ENCODE measurements at places on chromosomes 2 and 18. TPM values are rescaled to one million over a fixed set of nuclear protein-coding genes. Genes with fewer than 3 reads are reported as not detected.

The AKAIN1 gene
- 0.14 TPM for total RNA-seq

The APLF gene
- 7.5 TPM for total RNA-seq

The SCN1A gene
- total RNA-seq: 0.09 TPM

The EGR4 gene
- 0.05 TPM for total RNA-seq

The TMEM182 gene
- total RNA-seq: 2.3 TPM

The TSHZ1 gene
- total RNA-seq: 7.4 TPM

DNA sequence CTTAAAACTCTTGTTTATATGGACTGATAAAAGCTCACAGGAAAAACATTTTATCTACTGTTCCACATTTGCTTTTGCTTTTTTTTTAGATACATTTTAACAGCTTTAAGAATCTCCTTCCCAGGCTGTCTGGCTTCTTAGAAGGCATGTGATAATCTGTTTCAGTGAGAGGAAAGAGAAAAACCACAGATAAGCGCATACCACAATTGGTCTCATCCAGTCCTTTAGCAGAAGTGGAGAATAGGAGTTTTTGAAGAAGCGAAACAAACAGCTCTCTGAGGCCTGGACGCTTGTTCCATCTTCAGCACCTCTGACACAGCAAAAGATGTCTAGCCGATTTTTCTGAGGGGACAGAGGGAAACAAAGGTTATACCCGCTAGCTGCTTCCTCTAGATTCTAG is 37.6 kb downstream of the RMC1 start:
- peaks cover 34% of the 10 kb centered on the region for H3K4me1 ChIP-seq
- peak; percentile 38 for DNase-seq
- H3K27ac ChIP-seq: peak overlapping the region; percentile 20
- H3K4me3 ChIP-seq: no peak overlapping the region

DNA sequence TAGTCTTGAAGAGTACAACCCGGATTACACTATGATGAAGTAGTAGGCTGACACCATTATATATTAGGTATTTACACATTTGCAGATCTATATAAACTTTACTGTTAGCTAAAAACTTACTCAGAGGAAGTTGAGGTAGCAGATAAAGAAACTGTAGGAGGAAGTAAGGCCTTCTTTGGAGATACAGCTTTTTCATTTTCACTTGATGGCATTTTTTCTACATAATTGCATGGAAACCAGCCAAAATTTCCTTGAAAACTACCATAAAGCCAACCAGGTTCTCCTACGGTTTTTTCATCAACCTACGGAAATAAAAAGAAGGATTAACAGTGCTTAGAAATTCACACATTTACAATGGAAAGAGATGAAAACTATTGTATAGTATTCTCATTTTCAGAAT is 86.6 kb downstream of the FAM228A start:
- H3K4me3 ChIP-seq: no peak overlapping the region
- H3K27me3 ChIP-seq: no peaks in the 10 kb centered on the region
- peaks cover 33% of the 10 kb centered on the region for H3K36me3 ChIP-seq
- no peaks in the 10 kb centered on the region for H3K4me1 ChIP-seq
- H3K27ac ChIP-seq: no peak overlapping the region

DNA sequence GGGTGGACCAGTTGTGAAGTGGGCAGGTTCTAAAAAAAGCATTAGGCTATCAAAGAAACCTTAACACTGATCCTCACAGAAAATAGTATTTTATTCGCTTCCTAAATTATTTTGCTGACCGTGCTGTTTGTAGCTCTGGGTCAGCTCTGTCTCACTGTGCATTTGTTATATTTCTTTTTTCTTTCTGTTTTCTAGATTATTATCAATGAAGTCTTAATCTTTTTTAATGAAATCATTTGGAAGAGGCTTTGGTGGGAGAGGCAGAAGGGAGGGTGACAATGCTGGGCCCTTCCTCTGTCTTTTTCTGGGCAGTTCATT is 213.6 kb downstream of the PTGR3 start:
- H3K36me3 ChIP-seq: no peaks in the 10 kb centered on the region
- DNase-seq: no peak
- peaks cover 15% of the 10 kb centered on the region for H3K4me1 ChIP-seq
- H3K4me3 ChIP-seq: no peak overlapping the region
- H3K27ac ChIP-seq: no peak overlapping the region

DNA sequence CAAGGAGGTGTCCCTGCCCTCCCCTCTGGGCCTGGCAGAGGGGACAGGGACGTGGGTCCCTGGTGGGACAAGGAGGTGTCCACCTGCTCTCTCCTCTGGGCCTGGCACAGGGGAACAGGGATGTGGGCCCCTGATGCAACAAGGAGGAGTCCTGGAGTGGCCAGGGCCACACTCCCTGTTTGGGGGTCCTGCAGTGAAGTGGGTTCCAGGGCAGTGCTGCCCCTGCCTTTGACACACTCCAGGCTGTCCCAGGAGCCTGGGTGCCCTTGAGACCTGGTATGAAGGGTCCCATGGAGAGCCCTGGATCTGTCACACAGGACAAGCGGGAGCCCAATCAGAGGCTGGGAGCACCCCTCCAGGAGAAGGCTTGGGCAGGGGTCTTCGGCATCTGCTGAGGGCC is 75.8 kb upstream of the GPC1 start:
- H3K4me1 ChIP-seq: no peaks in the 10 kb centered on the region
- H3K27ac ChIP-seq: no peak overlapping the region
- H3K4me3 ChIP-seq: no peak overlapping the region
- no peaks in the 10 kb centered on the region for H3K36me3 ChIP-seq
- no peaks in the 10 kb centered on the region for H3K27me3 ChIP-seq

DNA sequence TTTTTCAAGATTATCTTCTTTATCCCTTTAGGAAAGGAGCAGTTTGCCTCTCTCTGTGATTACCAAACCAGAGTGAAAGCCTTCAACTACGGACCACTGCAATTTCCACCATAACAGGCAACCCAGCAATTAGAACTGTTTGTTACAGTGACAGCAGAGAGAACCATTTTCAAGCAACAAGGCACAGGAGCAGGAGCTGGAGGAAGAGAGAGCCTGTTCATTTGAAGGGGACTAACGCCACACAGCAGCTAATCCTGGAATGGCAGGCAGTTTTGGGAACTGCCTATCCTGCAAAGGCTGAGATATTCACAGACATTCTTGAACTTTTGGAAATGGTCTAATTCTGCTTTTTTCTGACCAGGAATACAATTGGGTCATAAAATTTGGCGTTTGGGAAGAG is 1541.9 kb upstream of the PIK3C3 start:
- DNase-seq: no peak
- H3K27me3 ChIP-seq: no peaks in the 10 kb centered on the region
- H3K4me1 ChIP-seq: no peaks in the 10 kb centered on the region

DNA sequence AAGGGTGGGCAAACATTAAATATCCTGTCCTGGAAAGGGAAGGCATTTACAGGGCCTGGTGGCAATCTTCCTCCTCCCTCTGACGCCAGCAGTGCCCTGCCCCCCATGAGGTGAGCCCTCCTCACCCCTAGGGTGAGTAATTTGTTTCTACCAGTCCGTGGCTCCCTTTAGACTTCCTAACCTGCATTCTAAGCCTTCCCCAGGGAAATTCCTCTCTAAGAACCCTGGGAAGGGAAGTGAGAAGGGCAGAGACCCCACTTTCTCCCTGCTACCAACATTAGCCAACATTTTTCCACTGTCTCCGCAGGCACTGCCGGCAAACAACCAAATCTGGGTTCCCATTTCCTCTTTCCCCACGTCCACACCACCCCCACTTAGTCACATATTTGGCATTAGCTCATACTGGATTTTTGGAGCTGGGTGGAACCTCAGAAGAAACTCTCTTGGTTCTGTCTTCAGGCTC is 69.3 kb downstream of the NRP2 start:
- H3K4me3 ChIP-seq: no peak overlapping the region
- no peaks in the 10 kb centered on the region for H3K4me1 ChIP-seq
- no peak overlapping the region for H3K27ac ChIP-seq
- DNase-seq: no peak

- no peaks in the 10 kb centered on the region for H3K27me3 ChIP-seq
These were observed 105.2 kb downstream of the LYPD6B start for GRCh38 chr2:149143734-149144133.

GRCh38 chr2:142033393-142033792 is 97.4 kb downstream of the LRP1B start:
- no peaks in the 10 kb centered on the region for H3K27me3 ChIP-seq
- no peaks in the 10 kb centered on the region for H3K36me3 ChIP-seq
- no peak overlapping the region for H3K27ac ChIP-seq
- no peaks in the 10 kb centered on the region for H3K4me1 ChIP-seq
- H3K4me3 ChIP-seq: no peak overlapping the region

- H3K27ac ChIP-seq: no peak overlapping the region
- DNase-seq: no peak
- no peaks in the 10 kb centered on the region for H3K4me1 ChIP-seq
- H3K4me3 ChIP-seq: no peak overlapping the region
These were observed 137.2 kb upstream of the GPC1 start for GRCh38 chr2:240298117-240298790.

DNA sequence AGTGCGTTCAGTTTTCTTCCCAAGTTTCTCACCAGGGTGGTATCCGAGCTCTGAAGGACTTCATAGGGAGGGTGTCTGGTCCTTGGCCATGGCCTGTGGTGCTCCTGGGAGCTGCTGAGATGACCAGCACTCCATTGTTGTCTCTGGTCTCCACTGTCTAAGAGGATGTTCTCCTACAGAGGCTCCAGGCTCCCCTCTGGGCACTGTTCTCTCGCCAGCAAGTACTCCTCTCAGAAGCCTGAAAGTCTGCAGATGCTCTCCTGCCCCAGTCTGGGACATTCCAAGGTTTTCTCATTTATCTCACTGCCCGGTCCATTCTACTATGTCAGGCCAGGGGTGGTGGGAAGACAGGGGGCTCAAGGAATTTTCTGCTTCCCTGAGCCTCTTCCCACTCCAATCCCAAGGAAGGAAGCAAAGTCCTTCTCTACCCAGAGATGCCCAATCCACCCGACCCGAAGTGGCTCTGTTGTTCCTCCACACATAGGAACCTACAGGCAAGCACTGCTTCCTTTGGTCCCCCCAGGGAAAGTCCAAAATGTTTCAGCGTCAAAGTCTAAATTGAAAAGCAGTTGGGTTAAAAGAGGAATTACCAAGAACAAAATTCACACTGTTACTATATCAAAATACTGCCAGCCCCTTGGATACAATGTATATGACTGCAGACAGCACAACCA is 110.5 kb downstream of the GYPC start:
- no peak overlapping the region for H3K4me3 ChIP-seq
- H3K36me3 ChIP-seq: no peaks in the 10 kb centered on the region
- DNase-seq: no peak
- peaks cover 4% of the 10 kb centered on the region for H3K4me1 ChIP-seq

GRCh38 chr2:230842473-230842872 is 22.3 kb upstream of the ITM2C start:
- DNase-seq: no peak
- H3K27me3 ChIP-seq: peaks cover 10% of the 10 kb centered on the region
- H3K4me1 ChIP-seq: no peaks in the 10 kb centered on the region
- no peaks in the 10 kb centered on the region for H3K36me3 ChIP-seq

GRCh38 chr2:221485503-221485870 is 86.6 kb downstream of the EPHA4 start:
- no peaks in the 10 kb centered on the region for H3K36me3 ChIP-seq
- no peaks in the 10 kb centered on the region for H3K4me1 ChIP-seq
- H3K27me3 ChIP-seq: no peaks in the 10 kb centered on the region

DNA sequence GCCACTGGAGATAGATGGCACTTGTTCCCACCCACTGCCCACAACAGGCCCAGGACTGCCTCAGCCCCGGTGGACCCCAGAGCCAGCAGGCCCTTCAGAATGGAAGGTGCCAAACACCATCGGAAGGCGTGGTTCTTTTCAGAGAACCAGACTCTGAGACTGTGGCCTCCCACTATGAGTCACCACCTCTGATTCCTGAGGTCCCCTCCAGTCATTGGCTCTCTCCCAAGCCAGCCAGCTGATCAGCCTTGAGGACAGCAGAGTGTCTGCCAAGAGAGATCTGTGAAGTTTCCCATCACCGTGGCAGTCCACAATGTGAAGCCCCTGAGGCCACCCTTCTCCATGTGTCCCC is 10.4 kb upstream of the MAP3K2 start:
- H3K4me3 ChIP-seq: no peak overlapping the region
- no peaks in the 10 kb centered on the region for H3K27me3 ChIP-seq
- DNase-seq: no peak
- H3K36me3 ChIP-seq: no peaks in the 10 kb centered on the region
- peaks cover 10% of the 10 kb centered on the region for H3K4me1 ChIP-seq

DNA sequence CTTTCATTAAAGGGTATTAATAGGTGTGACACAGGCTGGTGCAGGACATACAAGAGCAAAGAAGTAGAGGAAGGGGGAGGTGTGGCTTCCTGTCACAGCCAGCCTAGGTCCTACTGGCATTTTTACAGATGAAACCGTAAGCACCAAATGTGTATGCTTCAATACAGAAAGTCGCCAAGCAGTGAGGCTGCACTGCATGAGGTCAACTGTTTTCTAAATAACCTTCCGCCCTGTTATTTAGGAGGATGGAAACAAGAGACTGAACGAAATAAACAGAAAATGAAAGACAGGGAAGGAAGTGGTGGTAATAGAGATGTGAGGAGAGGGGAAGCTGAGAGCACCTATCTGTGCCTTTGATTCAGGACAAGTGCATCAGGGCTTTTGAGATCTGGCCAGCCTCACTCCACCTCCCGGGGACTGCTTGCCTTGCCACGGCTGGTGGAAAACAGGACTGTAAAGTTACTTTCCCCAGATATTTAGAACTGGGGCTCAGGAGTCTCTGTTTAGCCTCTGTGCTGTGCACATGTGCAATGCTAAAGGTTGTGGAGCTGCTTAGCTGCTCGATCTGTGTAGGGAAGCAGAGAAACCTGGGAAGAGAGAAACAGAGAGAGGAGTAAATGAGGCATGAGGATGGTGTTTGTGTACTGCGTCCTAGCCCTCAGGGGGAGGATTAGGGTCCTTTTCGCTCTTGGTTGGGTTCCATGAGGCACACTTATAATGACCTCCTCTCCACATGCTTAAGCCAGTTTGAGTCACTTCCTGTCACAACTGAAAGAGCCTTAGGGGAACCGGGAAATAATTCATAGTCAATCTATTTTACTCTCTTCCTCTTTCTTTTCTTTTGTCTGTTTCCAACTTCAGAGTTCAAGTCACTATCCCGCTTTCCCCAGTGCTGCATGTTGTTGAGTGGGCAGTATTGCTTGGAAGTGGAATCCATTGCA is 62.3 kb upstream of the BOD1L2 start:
- no peak for DNase-seq
- H3K4me3 ChIP-seq: no peak overlapping the region
- no peaks in the 10 kb centered on the region for H3K4me1 ChIP-seq
- H3K36me3 ChIP-seq: no peaks in the 10 kb centered on the region
- no peak overlapping the region for H3K27ac ChIP-seq
- H3K27me3 ChIP-seq: peaks cover 3% of the 10 kb centered on the region

GRCh38 chr18:58221060-58221725 is 177.2 kb downstream of the NEDD4L start:
- no peaks in the 10 kb centered on the region for H3K36me3 ChIP-seq
- no peak overlapping the region for H3K4me3 ChIP-seq
- no peaks in the 10 kb centered on the region for H3K27me3 ChIP-seq
- no peak for DNase-seq

Data from thymus (tissue), 14 donors.